CD4-positive, alpha-beta T cell treated with Interleukin-4 for 4 hours (primary cell): ENCODE measurements at places on chromosomes 4 and X.

DNA sequence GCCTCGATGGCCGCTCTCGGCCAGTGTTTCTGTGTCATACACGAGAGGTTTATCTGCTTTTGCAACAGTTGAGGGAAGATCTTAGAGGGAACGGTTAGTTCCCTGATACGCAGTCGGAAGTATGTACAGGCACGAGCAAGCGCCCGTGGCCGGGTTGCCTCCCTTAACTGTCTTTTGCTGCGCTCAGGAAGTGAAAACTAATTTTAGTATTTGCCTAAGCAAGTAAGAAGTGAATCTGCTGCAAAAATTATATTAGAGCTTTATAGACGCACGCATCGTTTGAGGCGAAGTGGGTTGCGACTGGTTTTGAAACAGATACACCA lies 695 bp downstream of the MTM1 start:
- DNase-seq: peak; percentile 35

DNA sequence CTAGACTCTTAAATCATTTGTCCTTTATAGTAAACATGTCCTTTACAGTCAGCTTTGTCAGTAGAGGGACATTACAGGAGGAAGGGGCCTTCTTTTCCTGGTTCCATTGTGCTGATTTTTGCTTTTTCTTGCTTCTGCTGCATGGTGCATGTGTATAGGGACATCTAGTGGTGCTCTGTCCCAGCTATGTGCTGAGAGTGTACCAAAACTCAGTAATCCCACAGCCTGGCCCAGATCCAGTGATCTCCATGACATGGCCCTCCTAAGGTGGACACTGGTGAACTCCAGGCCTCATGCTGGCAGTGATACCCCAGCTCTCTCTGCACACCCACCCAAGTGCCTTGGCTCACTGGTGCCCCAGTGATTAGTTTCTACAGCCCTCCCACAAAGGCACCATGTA lies 45.2 kb downstream of the MAGEB17 start:
- DNase-seq: no peak

GRCh38 chr4:82780752-82781231 lies 17.8 kb downstream of the SCD5 start:
- no peak for DNase-seq

- no peak for DNase-seq
These were observed 55.2 kb downstream of the MGST2 start for GRCh38 chr4:139720806-139721205.

- DNase-seq: no peak
These were observed 1015.7 kb downstream of the DMD start for GRCh38 chrX:32195611-32196010.
